A549 treated with GW870086 at 1 μM for 4 hours (cell line): ENCODE measurements at places on chromosomes 13 and 19. TPM values are rescaled to one million over a fixed set of nuclear protein-coding genes. Genes with fewer than 3 reads are reported as not detected.

Gene CFAP97D2
- total RNA-seq = not detected in 5 replicates

Gene RGL3
- total RNA-seq = 0.66 to 2.4 TPM (median 1.9 TPM) in 5 replicates

Gene LILRA5
- total RNA-seq = not detected in 5 replicates

Gene KLF12
- total RNA-seq = 1.2 to 2.3 TPM (median 2.2 TPM) in 5 replicates
